ENCODE measurements at places on chromosomes 7 and 10.

- no peaks in the 10 kb centered on the region for H3K27me3 ChIP-seq
- no peak overlapping the region for H3K4me3 ChIP-seq
- no peaks in the 10 kb centered on the region for H3K36me3 ChIP-seq
- H3K4me1 ChIP-seq, result peaks cover 12% of the 10 kb centered on the region
These were observed 22.1 kb downstream of the CLIP2 start for GRCh38 chr7:74311305-74311744.

GRCh38 chr10:18429335-18429734, 222.1 kb downstream of the NSUN6 start:
- no peaks in the 10 kb centered on the region for H3K4me1 ChIP-seq
- no peaks in the 10 kb centered on the region for H3K36me3 ChIP-seq
- no peak overlapping the region for H3K4me3 ChIP-seq
- no peaks in the 10 kb centered on the region for H3K27me3 ChIP-seq

GRCh38 chr10:58833771-58834561, 321.3 kb downstream of the BICC1 start:
- H3K4me1 ChIP-seq, result no peaks in the 10 kb centered on the region
- H3K27me3 ChIP-seq, result no peaks in the 10 kb centered on the region
- no peak for DNase-seq
- H3K4me3 ChIP-seq, result no peak overlapping the region

DNA sequence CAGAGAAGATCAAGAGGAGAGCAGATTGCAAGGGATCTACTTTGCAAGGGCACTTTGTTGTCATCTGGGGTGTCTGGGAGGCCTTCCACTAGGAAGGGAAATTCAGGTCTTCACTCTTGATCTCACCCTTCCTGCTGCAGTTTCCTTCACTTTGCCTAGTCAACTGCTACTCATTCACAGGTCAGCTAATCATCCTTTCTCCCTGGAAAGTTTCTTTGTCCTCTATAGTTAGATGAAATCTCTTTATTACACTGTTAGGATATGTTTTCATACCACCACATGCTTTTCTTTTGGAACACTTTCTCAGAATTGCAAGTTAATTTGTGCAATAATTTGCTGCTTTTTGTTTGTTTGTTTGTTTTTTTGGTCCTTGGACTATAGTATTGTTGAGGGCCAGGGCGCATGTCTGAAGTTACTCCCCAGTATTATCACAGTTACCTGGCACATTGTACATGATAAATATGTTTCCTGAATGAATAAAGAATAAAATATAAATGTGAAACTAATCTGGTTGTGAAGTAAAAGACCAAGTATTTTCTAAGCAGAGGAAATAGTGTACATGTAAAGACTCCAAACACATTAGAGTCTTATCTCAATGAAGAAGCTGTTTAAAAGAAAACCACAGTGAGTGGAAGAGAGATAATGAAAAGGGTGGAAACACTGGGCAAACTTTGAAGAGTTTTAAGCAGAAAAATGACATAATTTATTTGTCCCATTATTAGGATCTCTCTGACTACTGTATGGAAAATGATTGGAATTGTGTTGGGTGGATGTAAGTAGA, 139.9 kb upstream of the DGKB start:
- DNase-seq, result no peak
- H3K4me1 ChIP-seq, result no peaks in the 10 kb centered on the region
- H3K27ac ChIP-seq, result no peak overlapping the region

GRCh38 chr10:34834274-34834673, 19.2 kb upstream of the PARD3 start:
- no peaks in the 10 kb centered on the region for H3K27me3 ChIP-seq
- H3K27ac ChIP-seq, result no peak overlapping the region
- H3K36me3 ChIP-seq, result no peaks in the 10 kb centered on the region
- H3K4me1 ChIP-seq, result no peaks in the 10 kb centered on the region
